ENCODE measurements at places on chromosomes 5 and 9. TPM values are rescaled to one million over a fixed set of nuclear protein-coding genes. Genes with fewer than 3 reads are reported as not detected.

ACOT12 gene
- total RNA-seq: not detected

DNA sequence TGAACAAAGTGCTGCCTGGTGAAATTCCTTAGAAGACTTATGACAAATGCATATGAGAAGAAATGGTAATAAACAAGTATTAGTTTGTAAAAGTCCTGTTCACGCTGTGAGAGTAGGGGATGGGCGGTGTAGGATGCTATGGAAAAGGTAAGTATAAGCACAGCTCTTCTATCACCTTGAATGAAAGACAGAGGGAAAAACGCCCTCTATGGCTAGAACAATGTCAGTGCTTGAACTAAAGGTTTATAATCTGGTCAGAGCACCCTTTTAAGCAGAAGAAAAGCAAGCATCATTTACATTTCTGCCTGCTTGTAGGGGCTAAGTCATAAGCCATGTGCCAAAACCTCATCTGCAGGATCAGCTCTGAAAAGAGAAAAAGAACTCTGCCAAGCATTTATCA lies 115.2 kb downstream of the LHFPL2 start:
- H3K27ac ChIP-seq: no peak overlapping the region
- H3K36me3 ChIP-seq: no peaks in the 10 kb centered on the region
- no peak overlapping the region for H3K4me3 ChIP-seq
- peaks cover 1% of the 10 kb centered on the region for H3K4me1 ChIP-seq

ROR2 gene
- total RNA-seq: 4.2 TPM

DNA sequence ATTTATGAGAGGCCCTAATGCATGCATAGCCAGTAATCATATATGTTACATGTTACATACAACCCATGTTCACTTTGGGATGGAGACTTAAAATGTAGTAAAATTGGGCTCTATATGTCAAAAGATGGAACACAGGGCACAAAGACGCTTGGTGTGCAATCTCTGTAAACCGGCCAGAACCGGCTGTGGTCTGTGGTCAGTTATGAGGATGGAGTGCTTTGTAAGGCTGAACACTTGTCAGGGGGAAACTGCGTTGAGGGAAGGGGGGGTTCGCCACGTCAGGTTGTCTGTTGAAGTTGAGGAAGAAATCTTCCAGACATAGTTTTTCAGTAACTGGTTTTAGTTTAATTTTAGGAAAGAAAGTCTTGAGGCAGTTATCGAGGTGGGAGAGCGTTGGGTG lies 2.7 kb upstream of the CKMT2 start:
- H3K4me1 ChIP-seq: no peaks in the 10 kb centered on the region
- H3K4me3 ChIP-seq: no peak overlapping the region
- H3K36me3 ChIP-seq: no peaks in the 10 kb centered on the region
- H3K27me3 ChIP-seq: no peaks in the 10 kb centered on the region
- DNase-seq: no peak
- no peak overlapping the region for H3K27ac ChIP-seq

PCDHGA11 gene
- 2.6 TPM for total RNA-seq

DNA sequence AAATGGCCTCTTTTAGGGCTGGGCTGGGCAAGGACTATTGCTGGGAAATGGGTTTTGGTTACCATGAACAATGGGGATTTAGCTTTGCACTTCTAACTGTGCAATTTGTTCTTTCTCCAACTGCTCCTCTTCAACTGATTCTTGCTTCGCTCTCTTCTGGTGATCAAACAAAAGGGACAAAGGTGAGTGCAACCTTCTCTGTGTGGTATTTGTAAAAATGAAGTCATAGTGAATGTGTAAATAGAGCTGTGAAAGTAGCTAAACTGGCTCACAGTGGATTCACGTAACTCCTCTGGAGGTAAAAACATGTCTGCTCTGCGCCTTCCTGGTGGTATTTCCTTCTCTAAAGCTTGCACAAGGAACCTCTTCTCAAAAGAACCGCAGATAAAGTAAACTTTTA lies 20.9 kb upstream of the SPINK14 start:
- no peak for DNase-seq
- H3K4me3 ChIP-seq: no peak overlapping the region
- H3K27ac ChIP-seq: peak overlapping the region; percentile 61

SAXO1 gene
- not detected for total RNA-seq

DDX46 gene
- total RNA-seq: 73.3 TPM

DNA sequence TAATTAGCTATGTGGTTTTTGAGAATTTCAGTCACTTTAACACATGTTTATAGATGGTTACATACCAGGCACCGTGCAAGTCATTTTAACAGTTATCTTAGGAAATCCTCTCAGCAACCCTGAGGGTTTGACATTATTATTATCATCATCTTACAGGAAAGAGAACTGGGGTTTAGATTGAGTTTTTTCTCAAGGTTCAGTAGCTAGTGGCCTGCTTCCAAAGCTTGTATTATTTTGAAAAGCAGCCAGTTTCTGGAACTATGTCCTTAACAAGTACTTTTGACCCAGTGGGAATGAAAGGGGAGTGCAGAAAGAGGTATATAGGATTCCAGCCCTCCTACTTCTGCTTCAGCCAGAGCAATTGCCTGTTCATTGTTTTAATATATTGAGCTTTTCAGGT lies 157.5 kb downstream of the COMMD10 start:
- no peaks in the 10 kb centered on the region for H3K27me3 ChIP-seq
- H3K36me3 ChIP-seq: no peaks in the 10 kb centered on the region
- no peak overlapping the region for H3K27ac ChIP-seq
- no peak for DNase-seq
- H3K4me3 ChIP-seq: no peak overlapping the region

DNA sequence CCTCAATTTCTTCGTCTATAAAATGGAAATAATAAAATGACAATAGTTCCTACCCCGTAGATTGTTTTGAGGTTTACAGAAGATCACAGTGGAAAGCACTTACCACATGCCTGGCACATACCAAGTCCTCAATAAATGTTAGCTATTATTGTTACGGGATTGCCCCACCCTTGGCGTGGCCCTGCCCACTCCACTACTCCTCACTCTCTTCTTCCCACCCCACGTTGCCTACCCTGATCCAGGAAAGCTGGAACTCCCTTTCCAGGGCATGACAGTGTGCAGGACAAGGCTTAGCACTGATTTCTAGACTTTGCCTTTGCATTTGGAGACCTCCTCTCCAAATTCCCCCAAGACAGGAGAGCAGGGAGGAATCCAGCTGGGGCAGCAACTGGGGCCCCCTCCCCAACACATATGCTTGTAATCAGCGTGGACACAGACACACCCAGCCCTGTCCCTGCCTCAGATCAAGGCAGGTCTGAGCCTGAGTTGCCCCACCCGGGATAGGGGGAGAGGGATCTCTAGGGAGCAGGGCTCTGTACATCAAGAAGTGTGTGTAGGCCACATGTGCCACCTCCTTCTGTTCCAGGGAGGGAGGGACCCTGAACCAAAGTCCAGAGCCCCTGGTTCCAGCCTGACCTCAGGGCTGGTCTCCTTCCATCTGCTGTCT lies 6.7 kb downstream of the SLC4A9 start:
- H3K36me3 ChIP-seq: no peaks in the 10 kb centered on the region
- H3K27ac ChIP-seq: no peak overlapping the region
- DNase-seq: peak; percentile 31
- H3K4me1 ChIP-seq: no peaks in the 10 kb centered on the region
- H3K4me3 ChIP-seq: no peak overlapping the region

SPAAR gene
- 0.68 TPM for total RNA-seq

GRCh38 chr9:137299203-137299565 lies 2.9 kb downstream of the NRARP start:
- peak; percentile 45 for DNase-seq
- peak overlapping the region; percentile 63 for H3K4me3 ChIP-seq
- peaks cover 53% of the 10 kb centered on the region for H3K4me1 ChIP-seq
- H3K27ac ChIP-seq: peak overlapping the region; percentile 91
- peaks cover 63% of the 10 kb centered on the region for H3K27me3 ChIP-seq

DMRT3 gene
- not detected for total RNA-seq

- H3K27ac ChIP-seq: no peak overlapping the region
- no peaks in the 10 kb centered on the region for H3K36me3 ChIP-seq
- no peaks in the 10 kb centered on the region for H3K4me1 ChIP-seq
- H3K27me3 ChIP-seq: no peaks in the 10 kb centered on the region
- H3K4me3 ChIP-seq: no peak overlapping the region
These were observed 29.4 kb downstream of the CAMSAP1 start for GRCh38 chr9:135877791-135878527.

DNA sequence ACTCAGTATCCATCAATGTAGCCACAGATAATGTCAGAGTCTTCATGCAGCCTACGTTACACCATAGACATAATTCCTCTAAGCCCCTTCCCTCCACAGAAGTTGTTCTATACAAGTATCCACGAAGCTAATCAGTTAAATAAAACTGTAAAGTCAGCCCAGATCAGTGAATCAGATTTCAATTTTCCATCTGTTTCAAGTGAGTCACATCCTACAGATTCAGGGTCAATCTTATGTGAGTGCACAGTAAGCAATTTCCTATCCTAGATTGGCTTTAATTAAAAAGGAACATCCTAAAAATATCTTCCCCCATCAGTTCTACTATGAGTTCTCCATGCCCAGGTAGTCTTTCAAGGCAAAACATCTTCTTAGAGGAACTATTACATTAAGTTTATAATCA lies 402.5 kb downstream of the EFNA5 start:
- DNase-seq: no peak
- no peaks in the 10 kb centered on the region for H3K36me3 ChIP-seq
- H3K27me3 ChIP-seq: no peaks in the 10 kb centered on the region
- H3K4me1 ChIP-seq: no peaks in the 10 kb centered on the region
- no peak overlapping the region for H3K4me3 ChIP-seq
- H3K27ac ChIP-seq: no peak overlapping the region

DNA sequence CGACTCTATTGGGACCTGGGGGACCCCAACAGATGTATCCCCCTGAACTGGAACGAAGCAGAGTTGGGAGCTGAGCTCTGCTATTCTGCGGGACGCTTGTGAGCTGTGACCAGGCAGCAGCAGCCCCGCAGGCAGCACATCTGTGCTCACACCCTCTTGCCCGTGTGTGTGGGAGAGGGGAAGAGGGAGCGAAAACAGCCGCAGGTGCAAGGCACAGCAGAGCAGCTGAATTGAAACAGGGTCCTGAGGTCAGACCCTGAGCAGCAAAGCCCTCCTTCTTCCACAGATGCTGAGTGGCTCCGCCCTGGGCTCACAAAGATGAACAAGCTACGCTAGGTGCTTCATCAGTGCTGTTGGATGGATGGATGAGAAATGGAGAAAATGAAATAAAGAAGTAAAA lies 198.7 kb downstream of the HSPA4 start:
- no peaks in the 10 kb centered on the region for H3K36me3 ChIP-seq
- no peaks in the 10 kb centered on the region for H3K4me1 ChIP-seq
- H3K4me3 ChIP-seq: no peak overlapping the region
- DNase-seq: no peak

DNA sequence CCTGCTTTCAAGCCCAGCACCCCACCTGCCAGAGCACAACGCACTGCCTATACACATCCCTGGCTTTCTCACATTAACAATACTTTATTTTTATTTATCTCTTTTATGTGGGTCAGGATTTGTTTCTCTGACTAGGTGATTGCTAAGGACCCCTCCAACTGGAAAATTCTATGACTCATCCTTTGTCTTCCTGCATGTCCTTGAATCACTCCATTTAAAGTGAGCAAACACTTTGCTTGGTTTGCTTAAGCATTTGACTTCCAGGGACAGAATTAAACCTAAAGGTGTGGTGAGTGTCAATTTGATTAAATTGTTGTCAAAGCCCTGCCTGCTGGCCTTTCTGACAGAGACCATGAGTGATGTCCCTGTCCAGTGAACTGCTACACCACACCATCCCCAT lies 536.5 kb upstream of the BRINP1 start:
- H3K36me3 ChIP-seq: no peaks in the 10 kb centered on the region
- no peaks in the 10 kb centered on the region for H3K27me3 ChIP-seq
- no peak overlapping the region for H3K4me3 ChIP-seq
- DNase-seq: no peak
- no peak overlapping the region for H3K27ac ChIP-seq

DNA sequence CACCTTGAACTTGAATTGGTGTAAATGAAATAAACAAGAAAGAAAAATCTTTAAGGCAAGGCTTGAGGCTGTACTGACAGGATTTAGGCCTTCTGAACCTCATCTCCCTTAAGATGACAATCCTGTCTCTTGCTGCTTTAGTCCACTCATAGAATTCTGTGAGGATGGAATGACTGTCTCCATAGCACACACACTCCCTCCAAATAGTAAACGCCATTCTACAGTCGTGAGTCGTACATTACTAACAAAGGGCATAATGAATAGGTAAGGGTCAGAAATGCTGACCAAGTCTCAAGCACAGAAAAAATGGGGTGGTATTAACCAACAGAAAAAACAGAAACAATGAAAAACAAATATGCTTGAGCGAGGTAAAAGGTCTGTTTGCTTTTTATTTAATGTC lies 71.8 kb upstream of the SIMC1 start:
- no peak overlapping the region for H3K27ac ChIP-seq
- DNase-seq: no peak
- no peaks in the 10 kb centered on the region for H3K36me3 ChIP-seq
- no peak overlapping the region for H3K4me3 ChIP-seq
- no peaks in the 10 kb centered on the region for H3K4me1 ChIP-seq

GRCh38 chr5:78574131-78574673 lies 74.4 kb downstream of the LHFPL2 start:
- H3K36me3 ChIP-seq: no peaks in the 10 kb centered on the region
- no peaks in the 10 kb centered on the region for H3K27me3 ChIP-seq
- no peak overlapping the region for H3K27ac ChIP-seq
- H3K4me1 ChIP-seq: peaks cover 4% of the 10 kb centered on the region

DNA sequence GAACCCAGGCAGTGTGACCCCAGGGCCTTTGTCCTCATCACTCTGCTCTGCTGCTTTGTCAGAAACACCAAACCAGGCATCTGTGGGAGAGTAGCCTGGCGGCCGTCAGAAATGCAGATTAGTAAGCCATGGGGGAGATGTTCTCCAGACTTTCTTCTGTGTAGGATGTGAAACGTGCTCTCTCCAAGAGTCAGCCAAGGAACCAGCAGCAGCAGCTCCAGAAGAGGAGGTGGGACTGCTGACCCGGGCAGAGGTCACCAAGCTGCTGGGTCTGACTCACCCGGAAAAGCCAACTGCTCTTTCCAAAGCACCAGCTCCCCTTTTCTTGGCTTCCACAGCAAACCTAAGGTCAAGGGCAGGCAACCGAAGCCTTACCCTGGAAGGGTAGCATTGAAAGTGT lies 14.4 kb upstream of the ABLIM3 start:
- no peak overlapping the region for H3K4me3 ChIP-seq
- DNase-seq: no peak
- no peaks in the 10 kb centered on the region for H3K36me3 ChIP-seq
- no peaks in the 10 kb centered on the region for H3K27me3 ChIP-seq
- no peak overlapping the region for H3K27ac ChIP-seq

DNA sequence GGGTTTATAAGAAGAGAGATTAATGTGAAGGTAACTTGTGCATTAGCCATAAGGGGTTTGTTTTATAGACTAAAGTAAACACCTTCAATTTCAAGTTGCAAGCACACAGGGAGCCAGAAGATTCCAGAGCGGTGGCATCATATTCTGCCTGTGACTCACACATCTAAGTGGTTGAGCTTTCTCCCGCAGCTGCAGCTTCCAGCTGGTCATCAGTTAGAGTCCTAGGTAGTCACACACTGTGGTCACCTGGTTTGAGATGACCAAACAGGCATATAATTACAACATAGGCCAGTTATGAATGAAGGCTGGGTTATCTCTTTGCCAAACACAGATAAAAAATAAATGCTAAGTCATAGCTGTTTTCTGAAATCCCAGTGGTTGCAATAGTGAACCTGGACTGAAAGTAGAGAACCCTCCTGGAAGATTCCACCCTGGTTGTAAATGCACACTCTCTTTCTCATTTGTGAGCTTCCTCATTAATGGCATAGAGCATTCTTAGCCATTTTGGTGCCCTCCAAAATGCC lies 171.3 kb downstream of the GDNF start:
- no peaks in the 10 kb centered on the region for H3K36me3 ChIP-seq
- no peak overlapping the region for H3K4me3 ChIP-seq
- DNase-seq: peak; percentile 41

ADGRD2 gene
- not detected for total RNA-seq

OBP2B gene
- not detected for total RNA-seq

MCCC2 gene
- 51.5 TPM for total RNA-seq

All from transverse colon (tissue), 4 donors.